ENCODE measurements at places on chromosomes 6 and 20. TPM values are rescaled to one million over a fixed set of nuclear protein-coding genes. Genes with fewer than 3 reads are reported as not detected.

The SLC22A3 gene
- 40.2 TPM for total RNA-seq

The ECT2L gene
- total RNA-seq: not detected

The RAD21L1 gene
- not detected for total RNA-seq

The CNR1 gene
- 1.9 TPM for total RNA-seq

The TRIM15 gene
- total RNA-seq: not detected

The ADGRG6 gene
- total RNA-seq: 44.3 TPM

The CSNK2A1 gene
- 146 TPM for total RNA-seq

The ARHGAP18 gene
- 4.4 TPM for total RNA-seq

The MRAP2 gene
- 1.7 TPM for total RNA-seq

The MICB gene
- 7.0 TPM for total RNA-seq

The TXLNB gene
- total RNA-seq: not detected

The C20orf141 gene
- total RNA-seq: not detected

The NUS1 gene
- 25.7 TPM for total RNA-seq

The NKAIN4 gene
- 8.3 TPM for total RNA-seq

Data from A549 treated with Mapracorat at 1 μM for 4 hours (cell line).